A549 treated with AZD2906 at 1 μM for 4 hours (cell line): ENCODE measurements at places on chromosomes 6 and 20. TPM values are rescaled to one million over a fixed set of nuclear protein-coding genes. Genes with fewer than 3 reads are reported as not detected.

The ZC3H12D gene
- total RNA-seq, result 0.01 to 0.07 TPM (median 0.02 TPM) in 5 replicates

The TREM2 gene
- 0.07 TPM in 1 of 5 replicates, not detected in the others for total RNA-seq

The PLA2G7 gene
- 0.03 to 0.07 TPM in 2 of 5 replicates, not detected in the others for total RNA-seq

The ACSS1 gene
- 15.2 to 21.8 TPM (median 18.5 TPM) in 5 replicates for total RNA-seq

The SIGLEC1 gene
- total RNA-seq, result 0.02 TPM in 2 of 5 replicates, not detected in the others

The GTSF1L gene
- not detected in 5 replicates for total RNA-seq

The OOEP gene
- not detected in 5 replicates for total RNA-seq

The PGC gene
- total RNA-seq, result 0.09 to 0.38 TPM (median 0.16 TPM) in 5 replicates

The SULF2 gene
- 21.7 to 24.8 TPM (median 22.7 TPM) in 5 replicates for total RNA-seq
